ENCODE measurements at places on chromosomes 6 and 20.

GRCh38 chr6:121548131-121548530 lies 112.7 kb downstream of the GJA1 start:
- DNase-seq = no peak

DNA sequence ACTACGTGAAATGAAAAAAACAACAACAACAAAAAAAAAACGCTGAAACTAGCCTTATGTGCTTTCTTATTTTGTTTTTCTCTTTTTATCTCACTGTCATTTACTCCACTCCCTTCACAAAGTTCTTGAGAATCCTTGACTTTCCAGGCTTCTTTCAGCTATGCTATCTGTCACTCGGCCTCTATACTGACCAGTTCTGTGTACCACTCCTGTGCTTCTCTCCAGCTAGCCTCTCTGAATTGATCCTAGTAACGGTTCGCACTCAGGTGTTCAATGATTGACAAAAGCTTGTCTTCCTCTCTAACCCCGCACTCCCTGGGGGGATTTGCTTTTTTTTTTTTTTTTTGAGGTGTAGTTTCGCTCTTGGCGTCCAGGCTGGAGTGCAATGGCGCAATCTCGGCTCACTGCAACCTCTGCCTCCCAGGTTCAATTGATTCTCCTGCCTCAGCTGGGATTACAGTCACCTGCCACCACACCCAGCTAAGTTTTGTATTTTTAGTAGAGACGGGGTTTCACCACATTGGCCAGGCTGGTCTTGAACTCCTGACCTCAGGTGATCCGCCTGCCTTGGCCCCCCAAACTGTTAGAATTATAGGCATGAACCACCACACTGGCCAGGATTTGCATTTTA lies 31.8 kb downstream of the MLIP start:
- DNase-seq = no peak

DNA sequence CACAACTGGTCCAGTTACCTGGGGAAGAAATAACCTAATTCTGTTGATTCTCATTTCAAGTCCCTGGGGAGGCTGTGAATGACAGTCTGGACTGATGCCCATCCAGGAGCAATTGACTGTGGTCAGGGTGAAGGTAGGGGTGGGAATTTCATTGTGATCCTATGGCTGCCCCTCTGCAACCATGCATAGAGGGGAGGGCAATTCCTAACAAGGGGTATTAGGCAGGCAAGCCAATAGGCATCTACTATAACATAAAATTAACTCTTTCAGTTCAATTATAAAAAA lies 44.0 kb upstream of the TRAM2 start:
- DNase-seq = no peak

DNA sequence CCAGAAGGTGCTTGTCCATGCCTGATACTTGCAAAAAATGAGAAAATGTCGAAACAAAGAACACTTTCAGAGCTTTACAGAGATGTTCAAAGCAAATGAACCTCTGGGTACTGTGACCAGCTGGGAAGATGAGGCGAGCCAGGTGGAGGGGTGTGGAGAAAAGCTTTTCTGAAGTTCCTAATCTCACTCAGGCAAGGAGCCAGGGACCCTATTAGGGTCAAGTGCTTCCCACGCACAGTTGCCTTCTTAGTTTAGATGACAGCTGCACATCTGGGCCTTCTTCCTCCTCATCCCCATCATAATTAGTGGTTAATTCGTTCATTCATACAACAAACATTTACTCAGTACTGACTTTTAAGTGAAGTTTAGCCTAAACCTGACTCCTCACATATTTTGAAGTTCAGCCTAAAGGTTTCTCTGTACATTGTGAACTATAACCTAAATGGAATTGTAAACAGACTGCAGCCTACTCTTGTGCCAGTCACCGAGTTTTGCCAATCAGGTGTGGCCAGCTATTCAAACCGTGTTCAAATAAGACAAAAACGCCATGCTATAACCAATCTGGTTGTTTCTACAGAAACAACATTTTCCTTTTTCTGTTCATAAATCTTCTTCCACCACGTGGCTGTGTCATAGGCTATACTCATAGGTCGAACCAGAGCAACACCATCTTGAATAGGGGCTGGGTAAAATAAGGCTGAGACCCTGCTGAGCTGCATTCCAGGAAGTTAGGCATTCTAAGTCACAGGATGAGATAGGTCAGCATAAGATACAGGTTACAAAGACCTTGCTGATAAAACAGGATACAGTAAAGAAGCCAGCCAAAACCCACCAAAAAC lies 19.3 kb upstream of the AHCY start:
- DNase-seq = peak; percentile 95

- peak; percentile 29 for DNase-seq
Measured at GRCh38 chr6:2739335-2739734, 11.4 kb downstream of the MYLK4 start.

Data from SJCRH30 (cell line).